ENCODE measurements at places on chromosomes 4 and X.

- DNase-seq = no peak
Measured at GRCh38 chr4:47071901-47072341, 40.6 kb downstream of the GABRB1 start.

DNA sequence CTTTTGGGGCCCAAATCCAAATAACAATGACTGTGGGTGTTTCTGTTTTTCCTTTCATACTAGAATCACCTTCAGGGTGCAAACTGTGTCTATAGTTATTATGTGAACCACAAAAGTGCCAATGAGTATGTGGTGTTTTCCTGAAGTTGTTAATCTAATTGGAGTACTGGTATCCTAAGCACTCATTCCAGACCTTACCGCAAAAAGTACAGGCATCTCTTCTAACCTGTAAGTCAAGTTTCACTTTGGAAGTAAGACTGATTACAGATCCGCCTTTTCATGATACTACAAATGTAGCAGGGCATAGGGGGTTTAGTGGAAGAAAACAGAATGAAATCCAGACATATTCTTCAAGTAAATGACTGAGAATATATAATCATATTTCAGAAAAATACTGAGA lies 16.1 kb downstream of the COQ2 start:
- DNase-seq = no peak

DNA sequence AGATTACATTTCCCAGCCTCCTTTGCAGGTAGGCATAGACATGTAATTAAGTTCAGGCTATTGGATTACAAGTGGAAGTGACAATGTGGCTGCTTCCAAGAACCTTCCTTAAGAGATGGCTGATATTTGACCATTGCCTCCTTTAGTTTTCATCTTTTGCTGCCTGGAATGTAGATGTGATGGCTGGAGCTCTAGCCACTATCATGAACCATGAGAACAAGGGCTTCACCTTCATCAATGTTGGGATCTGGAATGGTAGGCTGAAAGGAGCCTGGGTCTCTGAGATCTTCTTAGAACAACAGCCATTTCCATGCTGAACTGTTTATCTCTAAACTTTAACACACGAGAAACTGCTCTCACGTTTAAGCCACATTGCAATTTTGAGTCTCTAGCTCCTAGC lies 158.7 kb upstream of the ATP6AP2 start:
- DNase-seq = no peak

DNA sequence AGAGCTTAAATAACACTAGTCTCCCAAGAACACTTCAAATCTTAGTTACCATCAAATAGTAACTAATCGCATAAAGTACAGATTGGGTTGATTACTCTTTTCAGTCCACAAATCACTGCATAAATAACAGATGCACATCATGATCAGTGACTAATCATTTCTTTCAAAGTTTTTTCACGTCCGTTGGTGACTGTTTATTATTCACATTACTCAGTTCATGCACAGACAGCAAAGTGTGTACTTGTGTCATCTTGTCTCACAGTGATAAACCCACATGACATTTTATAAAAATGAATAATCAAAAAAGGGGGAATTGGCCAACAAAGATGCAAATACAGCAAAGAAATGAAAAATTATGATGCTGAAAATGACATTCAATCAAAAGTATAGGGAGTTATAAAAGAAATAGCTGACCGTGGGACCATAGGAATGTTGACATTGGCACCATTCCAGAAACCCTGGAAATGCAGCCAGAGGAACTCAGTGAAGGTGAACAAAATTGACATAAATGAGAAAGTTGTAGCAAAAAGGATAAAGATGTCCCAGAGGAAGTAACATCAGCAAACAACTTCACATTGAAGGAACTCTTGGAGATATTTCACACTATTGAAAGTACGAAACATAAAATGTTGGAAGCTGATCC lies 161.5 kb downstream of the SOX3 start:
- DNase-seq = no peak

DNA sequence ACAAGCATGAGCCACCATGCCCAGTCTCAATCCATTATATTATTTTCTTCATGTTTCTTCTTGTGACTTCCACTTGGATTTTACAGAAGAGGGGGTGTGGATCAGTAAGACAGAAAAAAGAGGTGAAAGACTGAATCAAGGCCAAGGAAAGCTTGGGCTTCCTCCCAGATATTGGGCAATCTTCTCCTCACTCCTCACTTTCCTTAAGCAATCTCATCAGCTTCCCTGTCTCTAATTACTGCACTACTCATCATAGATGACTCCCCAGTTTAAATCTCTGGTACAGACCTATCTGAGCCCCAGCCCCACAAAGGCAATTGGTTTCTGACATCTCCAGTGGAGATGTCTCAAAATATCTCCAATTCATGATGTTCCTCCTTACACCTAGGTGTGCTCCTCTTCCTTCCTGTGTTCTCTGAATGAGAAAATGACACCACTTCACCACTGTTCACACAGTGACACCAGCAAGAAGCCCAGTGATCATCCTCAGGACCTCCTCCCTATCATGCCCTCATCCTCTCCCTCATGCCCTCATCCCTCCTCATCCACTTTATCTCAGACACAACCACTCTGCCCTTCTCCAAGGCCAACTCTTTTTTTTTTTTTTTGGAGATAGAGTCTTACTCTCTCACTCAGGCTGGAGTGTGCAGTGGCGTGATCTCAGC lies 44.8 kb upstream of the HERC6 start:
- DNase-seq = no peak

DNA sequence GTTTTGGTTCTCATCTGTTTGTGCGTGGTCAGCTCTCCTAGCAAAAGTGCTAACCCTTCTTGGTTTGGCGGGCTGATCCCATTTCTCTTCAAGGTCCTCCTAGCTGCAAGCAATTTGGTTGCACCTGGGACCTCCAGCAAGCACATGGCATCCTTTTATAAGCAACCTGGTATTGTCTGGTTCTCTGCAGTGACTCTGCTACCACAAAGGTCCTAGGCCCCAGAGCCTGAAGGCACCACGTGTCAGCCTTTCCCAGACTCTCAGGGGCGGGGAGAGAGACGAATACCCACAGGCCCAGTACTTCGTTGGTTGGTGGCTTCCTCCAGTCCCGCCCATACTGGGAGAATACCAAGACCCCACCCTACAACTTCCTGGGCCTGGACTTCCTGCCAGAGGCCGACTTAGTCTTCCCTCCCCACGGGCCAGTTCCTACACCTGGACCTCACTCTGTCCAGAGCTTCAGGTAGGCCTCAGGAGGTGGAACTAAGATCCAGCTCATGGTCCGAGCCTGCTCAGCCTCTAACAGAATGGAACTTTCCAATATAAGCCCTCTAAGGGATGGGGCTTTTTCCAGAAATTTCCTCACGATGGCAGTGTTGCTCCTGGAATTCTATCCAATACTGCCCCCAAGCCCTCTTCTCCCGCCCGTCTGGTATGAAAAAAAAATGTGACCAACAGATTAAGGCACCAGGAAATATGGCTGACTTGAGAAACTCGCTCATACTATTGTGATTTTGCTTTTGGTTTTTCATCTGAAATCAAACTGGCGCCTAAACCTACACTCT lies 192.5 kb upstream of the STK26 start:
- peak; percentile 21 for DNase-seq

DNA sequence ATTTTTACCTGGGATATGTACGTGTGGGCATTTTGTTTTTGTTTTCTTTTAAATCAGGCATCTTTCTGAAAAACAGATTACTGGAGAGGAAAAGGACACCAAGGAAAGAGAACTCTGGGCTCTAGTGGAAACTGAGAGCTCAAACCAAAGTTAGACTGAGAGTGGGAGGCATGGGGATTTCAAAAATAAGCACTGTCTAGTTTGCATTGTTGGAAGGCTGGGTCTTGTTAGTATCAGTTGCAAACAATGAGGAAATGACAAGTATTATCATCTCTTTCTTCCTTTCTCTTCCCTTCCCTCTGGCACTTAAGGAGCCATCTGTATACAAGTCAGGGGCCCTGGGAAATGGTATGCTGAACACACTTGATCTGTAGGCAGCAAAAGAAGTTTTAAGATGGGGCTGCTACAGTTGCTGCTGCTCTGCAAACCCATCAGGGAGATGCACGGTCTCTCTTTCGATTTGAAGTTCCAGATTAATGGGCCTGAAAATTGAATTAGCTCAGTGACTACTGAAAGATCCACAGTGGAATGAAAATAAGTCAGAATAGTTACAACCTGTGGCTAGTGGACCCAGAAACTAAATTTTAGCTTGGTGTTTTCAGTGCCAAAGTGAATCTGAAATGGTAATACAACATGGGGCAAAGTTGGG lies 48.0 kb upstream of the GRXCR1 start:
- no peak for DNase-seq

DNA sequence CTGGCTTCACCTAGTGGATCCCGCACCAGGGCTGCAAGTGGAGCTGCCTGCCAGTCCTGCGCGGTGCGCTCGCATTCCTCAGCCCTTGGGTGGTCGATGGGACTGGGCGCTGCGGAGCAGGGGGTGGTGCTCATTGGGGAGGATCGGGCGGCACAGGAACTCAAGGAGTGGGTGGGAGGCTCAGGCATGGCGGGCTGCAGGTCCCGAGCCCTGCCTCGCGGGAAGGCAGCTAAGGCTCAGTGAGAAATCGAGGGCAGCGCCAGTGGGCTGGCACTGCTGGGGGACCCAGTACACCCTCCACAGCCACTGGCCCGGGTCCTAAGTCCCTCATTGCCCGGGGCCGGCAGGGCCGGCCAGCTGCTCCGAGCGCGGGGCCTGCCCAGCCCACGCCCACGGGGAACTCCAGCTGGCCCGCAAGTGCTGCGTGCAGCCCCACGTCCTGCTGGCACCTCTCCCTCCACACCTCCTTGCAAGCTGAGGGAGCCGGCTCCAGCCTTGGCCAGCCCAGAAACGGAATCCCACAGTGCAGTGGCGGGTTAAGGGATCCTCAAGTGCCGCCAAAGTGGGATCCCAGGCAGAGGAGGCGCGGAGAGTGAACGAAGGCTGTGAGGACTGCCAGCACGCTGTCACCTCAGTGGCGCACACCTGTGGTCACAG lies 27.6 kb upstream of the PGRMC1 start:
- no peak for DNase-seq

DNA sequence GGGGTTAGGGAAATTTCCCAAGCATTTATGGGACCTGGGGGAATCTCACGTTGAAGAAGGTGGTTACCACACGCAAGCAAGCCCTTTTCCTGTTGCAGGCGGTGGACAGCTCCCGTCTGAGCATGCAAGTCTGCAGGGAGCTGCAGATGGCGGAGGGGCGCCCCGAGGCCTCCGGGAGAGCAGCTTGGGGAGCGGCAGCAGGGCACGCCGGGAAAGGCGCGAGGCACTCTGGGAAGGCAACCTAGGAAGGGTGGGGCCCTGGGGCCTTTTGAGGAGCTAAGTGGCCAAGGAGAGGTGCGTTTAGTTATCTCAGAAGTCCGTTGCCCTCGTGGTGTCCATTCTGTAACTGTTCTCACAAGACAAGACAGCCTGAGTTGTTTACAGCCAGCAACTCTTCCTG lies 57.0 kb upstream of the SLC25A4 start:
- no peak for DNase-seq

- DNase-seq = no peak
Measured at GRCh38 chrX:115564243-115564642, 3.3 kb downstream of the PLS3 start.

DNA sequence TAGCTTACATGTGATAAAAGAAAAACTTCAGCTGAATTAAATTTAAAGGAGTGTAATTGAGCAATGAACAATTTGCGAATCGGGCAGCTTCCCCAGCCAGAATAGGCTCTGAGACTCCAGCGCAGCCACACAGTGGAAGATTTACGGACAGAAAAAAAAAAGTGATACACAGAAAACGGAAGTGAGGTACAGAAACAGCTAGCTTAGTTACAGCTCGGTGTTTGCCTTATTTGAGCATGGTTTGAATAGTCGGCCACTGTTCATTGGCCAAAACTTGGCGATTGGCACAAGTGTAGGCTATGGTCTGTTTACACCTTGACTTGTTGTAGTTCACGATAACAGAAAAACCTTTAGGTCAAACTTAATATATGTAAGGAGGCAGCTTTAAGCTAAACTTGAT lies 16.7 kb upstream of the SUPT20HL1 start:
- no peak for DNase-seq

- no peak for DNase-seq
Measured at GRCh38 chr4:122666527-122667245, 45.8 kb upstream of the IL21 start.

DNA sequence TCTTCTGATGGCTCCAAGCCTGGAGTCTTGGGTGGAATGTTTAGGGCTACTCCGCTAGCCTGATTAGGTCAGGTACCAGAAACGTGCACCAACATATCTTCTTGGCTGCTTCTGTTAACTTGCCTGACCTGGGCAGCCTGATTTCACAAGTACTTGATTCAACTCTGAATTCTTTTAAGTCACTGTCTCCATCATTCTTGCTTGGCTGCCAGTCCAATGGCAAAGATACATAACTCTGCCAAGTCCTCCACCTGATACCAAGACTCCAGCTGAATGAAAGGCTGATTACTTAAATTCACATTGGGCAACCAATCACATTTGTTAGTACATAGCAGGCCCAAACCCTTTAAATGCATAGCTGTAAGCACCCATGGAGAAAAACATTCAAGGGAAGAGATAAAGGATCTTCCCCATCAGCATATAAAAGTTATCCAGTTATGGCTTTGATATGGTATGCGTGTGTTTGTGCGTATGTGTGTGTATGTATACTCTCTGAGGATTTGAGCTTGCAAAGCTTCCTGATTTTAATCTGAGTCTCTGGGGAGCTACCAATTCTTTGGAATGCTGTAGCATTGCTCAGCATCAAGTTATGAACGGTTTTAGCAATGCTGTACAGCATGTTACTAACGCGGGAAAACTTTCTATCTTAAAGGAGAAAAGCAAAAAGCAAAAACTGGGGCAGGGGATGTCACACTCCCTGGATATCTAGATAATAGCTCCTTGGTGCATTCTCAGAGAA lies 917.2 kb downstream of the DMD start:
- no peak for DNase-seq

DNA sequence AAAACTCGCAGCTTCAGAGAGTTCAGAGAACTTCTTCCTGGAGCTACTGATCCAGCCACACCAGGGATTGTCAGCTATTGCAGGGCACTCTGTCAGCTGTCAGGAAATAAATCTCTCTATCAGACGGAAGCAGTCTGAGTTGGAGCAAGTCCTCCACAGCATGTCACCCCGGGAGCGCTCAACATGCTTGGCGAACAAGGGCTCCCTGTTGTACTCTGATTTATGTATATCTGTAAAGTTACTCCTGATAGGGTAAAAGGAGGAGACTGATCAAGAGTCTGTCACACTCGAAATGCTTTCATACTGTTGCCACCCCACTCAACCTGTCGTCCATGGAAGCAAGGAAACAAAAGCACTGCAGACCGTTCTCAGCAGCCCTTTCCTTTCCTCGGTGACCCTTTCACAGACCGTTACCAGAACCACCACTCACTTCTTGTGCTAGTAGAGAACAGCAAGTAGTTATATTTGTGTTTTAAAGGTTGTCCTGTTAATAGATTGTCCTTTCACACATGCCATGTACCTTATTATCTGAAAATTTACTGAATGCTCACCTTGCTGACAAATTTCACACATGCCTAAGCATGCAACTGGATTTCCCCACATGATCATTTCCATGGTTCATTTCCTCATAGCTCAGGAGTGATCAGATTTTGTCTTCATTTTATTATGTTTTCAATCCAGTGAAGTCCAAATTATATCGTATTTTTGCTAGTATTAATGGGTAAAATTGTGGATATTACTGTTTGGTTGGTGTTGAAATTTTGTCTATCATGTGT lies 2108.9 kb upstream of the TENM3 start:
- DNase-seq = no peak

- no peak for DNase-seq
Measured at GRCh38 chr4:145815027-145815612, 123.5 kb downstream of the ZNF827 start.

- DNase-seq = no peak
Measured at GRCh38 chr4:46442963-46443362, 53.0 kb upstream of the GABRA2 start.

GRCh38 chrX:103495786-103496185 lies 23.5 kb downstream of the RAB40A start:
- DNase-seq = no peak

GRCh38 chr4:20195071-20195885 lies 56.4 kb upstream of the SLIT2 start:
- no peak for DNase-seq

Data from activated naive CD4-positive, alpha-beta T cell treated with Interleukin-2 at 50 U/mL for 16 hours (primary cell).